ENCODE measurements at places on chromosomes 2 and 18. TPM values are rescaled to one million over a fixed set of nuclear protein-coding genes. Genes with fewer than 3 reads are reported as not detected.

- no peak for DNase-seq
Measured at GRCh38 chr2:446963-447530, 159.2 kb upstream of the ALKAL2 start.

DNA sequence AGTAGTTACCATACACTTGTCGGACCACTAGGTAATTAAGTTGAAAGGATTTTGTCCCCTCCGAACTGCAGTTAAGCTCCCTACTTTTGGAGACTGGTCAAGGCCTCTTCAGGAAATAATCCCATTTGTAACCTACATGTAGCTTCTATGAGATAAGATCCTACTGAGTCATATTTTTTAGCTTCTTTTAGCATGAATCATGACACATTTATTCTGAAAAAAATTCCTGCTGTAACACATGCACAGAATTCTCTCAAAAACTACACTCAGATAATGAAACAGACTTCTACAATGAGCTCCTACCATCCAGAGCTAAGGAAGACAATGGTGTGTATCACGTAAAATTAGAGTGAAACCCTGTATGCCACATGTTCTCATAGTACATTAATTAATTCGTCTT, 100.7 kb upstream of the CCDC195 start:
- DNase-seq = no peak

DNA sequence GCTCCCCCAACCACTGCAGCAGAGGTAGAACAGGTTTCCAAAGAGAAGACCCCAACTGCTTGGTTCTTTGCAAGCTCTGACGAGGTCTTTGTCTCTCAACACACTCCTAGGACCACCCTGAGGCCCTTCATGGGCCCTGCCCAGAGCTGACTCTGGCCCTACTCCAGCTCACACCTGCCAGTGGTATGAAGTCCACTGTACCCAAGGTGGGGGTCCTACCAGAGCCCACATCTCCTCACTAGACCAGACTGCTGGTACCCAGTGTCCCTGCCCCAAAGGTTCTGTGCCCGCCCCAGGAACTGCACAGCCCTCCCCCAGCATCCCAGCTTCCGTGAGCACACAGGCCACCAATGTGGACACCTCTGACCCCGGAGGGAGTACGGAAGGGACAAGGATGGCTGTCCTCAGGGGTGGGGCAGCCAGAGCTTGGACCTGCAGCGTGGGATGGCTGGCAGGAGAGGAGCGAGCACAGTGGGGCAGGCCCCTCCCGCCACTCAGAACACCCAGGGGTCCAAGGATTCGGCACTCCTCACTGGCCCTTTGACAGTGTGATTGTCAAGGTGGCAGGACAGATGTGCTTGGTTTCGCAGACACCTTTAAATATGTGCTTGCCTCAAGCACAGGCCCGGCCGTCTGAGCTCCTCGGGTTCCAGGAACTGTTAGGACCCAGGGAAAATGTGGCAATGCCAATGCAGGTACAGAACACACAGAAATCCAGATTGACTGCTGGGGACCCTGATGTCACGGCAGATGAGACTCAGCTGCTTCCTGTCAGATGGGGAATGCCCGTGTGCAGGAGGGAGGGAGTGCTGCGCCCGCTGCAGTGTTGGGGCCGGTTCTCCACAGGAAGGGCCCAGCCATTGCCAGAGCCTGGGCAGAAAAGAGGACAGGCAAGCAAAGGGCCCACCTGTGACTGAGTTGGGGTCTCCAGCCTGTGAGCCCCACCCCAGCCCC, 51.2 kb downstream of the MTERF4 start:
- no peak for DNase-seq

Gene CDH19
- total RNA-seq = not detected

Gene EML4
- 49.7 TPM for total RNA-seq

Gene FSIP2
- 9.0 TPM for total RNA-seq
